Activated CD8-positive, alpha-beta T cell treated with anti-CD3 and anti-CD28 coated beads for 36 hours (primary cell): ENCODE measurements at places on chromosomes 1 and 21.

DNA sequence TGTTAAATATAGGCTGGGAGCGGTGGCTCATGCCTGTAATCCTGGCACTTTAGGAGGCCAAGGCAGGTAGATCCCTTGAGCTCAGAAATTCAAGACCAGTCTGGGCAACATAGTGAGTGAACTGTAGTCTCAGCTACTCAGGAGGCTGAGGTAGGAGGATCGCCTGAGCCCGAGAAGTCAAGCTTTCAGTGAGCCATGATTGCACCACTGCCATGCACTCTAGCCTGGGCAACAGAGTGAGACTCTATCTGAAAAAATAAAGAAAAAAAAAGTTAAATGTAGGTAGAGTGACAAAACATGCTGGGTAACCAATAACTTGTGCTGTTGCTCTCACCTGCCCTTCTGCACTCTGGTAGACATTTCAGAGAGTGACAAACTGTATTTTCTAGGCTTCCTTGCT lies 25.0 kb upstream of the SRSF10 start:
- no peak for DNase-seq

DNA sequence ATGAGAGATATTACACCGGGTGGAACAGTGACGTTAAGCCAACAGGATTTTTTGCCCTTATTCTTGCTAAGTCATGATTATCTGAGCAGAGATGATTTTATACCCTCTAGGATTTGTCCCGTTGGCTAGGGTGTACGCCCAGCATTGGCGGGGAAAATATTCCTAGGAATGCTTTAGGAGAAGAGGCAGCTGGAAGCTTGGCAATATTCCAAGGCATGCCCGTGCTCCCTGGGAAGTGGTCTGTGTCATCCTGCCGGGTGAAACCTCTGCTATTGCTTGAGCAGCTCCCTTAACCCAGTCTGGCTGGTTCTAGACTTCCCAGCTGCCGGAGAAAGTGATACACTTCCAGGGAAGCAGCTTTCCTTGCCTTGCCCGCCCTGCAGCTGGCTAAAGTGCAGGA lies 16.2 kb downstream of the CHRNB2 start:
- no peak for DNase-seq

DNA sequence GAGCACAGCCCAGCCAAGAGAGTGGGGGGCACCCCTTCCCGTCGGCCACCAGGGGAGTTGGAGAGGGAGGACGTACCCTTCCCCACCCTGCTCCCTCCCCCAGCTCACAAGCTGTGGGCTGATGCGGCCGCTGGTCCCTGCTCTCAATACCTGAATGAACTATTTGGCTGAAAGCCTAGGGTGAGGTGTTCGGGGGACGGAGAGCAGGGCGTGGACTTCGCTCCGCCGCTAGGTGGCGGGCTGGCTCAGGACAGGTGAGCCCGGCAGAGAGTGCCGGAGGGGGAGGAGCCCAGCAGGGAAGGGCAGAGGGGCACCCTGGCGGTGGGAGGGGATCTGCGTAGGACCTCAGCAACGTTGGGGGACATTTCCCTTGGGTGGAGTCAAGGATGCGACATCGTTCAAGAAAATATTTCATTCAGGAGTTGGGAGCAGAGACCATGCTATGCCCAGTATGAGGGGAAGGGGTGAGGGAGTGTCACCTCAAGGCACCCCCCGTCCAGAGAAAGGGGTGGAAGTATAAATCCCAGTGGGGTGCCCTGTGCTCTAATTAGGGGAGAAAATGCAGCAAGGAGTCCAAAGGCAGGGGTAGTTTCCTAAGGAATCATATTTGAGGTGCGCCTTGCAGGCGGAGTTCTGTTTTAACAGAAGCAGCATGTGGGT lies 12.0 kb upstream of the RHBG start:
- DNase-seq: peak; percentile 74

DNA sequence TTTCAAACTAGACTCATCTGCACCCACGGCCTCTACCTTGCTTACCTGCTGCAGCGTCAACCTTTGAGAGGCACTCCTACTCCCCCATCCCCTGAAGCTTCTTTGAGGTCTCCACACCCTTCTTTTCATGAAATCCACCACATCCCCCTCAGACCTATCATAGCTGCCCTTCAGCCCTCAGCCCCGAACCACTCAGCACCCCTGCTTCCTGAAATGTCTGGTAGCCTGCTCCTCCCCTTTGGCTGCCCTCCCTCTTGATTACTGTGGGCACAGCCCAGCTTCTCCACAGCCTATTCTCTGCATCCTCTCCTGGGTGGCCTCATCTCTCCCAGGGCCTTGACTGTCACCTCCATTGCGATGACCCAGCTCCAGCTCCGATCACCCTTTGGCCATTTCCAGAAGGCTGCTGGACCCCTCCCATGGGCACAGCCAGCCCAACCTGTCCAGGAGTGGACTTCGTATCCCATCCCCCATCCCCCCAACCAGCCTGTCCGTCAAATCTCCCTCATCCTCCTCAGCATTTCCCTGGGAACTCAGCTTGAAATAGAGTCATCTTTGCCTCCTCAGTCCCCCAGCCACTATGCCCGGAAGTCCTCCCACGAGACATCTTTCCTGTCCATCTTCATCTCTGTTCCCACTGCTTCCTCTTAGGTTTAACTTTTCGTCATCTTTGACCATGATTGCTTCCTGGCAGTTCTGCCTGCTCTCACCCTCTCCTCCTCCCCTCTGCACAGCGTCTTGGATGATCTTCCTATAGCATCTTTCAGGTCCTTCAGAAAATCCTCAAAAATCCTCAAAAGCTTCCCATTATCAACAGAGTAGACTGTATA lies 6.1 kb upstream of the ADORA1 start:
- no peak for DNase-seq

GRCh38 chr1:208421486-208421885 lies 177.3 kb upstream of the PLXNA2 start:
- DNase-seq: no peak

DNA sequence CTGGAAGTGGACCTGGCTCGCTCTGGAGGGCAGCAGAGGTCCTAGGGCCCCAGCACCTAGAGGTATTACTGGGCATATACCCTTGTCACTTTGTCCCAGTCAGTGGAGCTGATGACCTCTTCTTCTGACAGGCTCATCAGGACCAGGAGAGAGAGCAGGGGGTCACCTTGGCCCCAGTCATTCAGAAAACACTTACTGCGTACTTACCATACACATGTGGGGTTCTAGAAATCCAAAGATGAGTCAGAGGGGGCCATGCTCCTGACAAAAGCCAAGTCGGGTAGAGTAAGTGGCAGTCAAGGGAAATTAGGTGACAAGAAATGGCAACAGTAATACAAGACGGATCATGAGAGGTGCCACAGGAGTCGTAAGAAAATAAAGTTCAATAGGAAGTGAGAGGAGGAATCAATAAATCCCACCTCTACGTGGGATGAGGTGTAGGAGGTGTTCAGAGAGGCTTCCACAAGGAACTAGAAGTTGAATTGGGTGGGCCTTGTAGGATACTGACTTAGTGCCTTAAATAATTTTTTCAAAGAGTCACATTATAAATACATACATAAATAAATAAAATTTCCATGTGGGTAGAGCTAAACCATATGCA lies 6.8 kb downstream of the KCNC4 start:
- peak; percentile 28 for DNase-seq

- no peak for DNase-seq
Observed at GRCh38 chr1:67687198-67687545, 2.2 kb downstream of the GADD45A start.

- DNase-seq: no peak
Observed at GRCh38 chr1:63779338-63780211, 5.8 kb downstream of the ROR1 start.

- DNase-seq: no peak
Observed at GRCh38 chr1:27098431-27099134, 56.3 kb downstream of the SLC9A1 start.

GRCh38 chr1:30600258-30600657 lies 123.1 kb downstream of the MATN1 start:
- no peak for DNase-seq

- no peak for DNase-seq
Observed at GRCh38 chr1:244732851-244733450, 80.0 kb downstream of the DESI2 start.

DNA sequence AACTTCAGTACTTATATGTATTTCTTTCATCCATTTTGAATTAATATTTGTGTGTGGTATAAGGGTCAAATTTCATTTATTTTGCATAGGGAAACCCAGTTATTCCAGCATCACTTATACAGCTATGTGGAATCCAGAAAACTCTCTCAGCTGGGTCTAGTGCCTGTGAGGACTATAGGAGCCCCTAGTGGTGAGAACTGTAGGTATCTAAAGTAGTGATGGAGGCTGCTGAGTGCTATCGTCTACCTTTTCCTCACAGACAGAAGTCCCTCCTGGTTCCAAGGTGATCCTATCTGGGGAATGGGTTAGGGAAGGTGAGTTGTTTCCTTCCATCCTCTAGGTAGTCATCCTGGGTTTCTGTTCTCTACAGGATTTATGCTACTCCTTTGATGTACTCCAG lies 352.0 kb upstream of the C1orf87 start:
- no peak for DNase-seq
